Esophagus squamous epithelium (tissue), 5 donors: ENCODE measurements at places on chromosomes 7 and 10.

DNA sequence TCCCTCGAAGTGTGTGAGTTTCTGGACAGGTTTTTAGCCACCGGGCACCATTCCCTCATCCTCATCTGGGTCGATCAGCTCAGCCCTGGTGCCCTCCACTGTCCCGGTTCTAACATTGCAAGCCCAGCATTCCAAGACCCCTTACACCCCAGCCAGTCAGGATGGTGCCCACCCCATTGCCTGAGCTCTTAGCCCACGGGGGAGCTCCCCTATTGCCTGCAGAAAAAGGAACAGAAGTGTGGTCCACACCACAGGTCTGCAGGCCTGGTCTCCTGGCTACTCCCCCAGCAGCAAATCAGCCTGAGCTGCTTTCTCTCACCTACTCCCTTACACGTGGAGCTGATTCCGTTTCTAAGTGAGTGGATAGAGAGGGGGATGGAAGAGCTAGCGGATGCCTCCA is 4.8 kb downstream of the CALML5 start:
- DNase-seq: no peak

- DNase-seq: no peak
These were observed 138.0 kb downstream of the LHPP start for GRCh38 chr10:124599588-124600050.

- no peak for DNase-seq
These were observed 15.6 kb upstream of the LRRC17 start for GRCh38 chr7:102897211-102897631.

GRCh38 chr7:20393021-20393610 is 62.4 kb downstream of the ITGB8 start:
- DNase-seq: no peak

DNA sequence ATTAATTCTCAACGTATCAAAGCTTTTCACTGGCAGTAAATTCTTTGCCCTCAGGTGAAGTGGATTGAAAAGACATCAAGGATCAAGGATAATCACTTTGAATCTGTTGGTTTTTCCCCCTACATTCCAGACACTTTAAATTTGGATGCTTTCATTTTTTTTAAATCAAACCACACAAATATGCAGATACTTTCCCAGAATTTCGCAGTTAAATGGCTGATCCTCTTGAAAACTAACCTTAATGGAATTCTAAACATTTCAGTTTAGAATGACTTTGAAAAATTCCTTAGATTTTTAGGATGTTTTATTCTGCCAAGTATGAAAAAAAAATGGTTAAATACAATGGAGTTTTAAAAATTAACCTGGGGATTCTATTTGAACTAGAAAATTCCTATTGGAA is 325.9 kb downstream of the GFRA1 start:
- no peak for DNase-seq

DNA sequence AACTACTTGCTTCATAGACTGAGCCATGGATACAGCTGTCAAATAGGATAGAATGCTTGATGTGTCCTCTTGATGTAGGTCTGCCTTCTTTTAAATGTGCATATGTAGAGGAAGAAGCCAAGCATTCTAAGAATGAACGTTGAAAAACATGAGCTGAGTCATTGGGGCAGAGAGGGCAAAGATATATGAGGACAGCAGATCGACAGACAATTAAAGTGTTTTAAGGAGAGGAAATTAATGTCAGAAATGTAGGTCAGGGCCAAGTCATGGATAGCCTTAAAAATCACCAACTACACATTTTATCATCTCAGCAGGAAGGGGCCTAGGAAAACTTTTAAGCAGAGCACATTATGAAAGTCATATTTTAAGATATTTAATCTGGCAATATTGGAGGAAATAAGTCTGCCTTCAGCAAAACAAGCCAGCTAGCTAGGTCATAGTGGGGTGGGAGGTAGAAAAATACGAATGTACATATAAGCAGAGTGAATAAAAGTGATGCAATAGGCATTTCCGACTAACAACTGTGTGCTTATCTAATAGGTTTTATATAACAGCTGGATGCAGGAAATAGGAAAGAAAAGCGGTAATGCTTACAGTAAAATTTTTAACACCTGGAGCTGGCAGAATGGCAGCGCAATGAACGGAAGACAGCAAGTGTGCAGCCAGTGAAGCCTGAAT is 638.3 kb upstream of the TPK1 start:
- no peak for DNase-seq

- DNase-seq: no peak
These were observed 40.4 kb upstream of the ABCB5 start for GRCh38 chr7:20574784-20575720.

DNA sequence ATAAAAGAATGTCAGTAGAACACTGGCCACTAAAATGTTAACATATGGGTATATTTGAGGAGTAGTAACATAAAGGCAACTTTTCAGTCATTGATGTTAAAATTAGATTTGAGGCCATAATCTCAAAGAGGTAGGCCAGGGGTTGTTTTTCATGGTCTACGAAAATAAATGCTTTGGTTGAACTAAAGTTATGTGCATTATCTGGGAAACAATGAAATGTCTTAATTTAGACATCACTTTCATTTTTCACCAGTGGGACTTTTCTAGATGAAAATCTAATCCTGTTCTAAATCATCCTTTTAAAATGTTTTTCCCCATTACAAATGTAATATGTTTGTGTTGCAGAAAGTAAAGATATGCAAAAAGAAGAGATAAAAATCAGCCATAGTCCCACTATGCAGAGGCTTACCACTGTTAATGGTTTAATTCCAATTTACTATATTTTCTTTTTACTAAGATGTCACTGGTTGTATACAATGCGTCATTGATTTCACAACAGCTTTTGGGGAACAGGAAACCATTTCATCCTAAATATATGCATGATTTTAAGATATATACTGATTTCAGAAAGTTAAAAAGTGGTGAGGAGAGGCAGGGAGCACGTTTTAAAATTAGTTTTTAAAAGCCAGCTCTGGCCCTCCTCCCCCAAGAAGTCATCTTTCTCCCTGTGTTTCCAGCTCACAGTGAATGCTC is 64.3 kb downstream of the ARID5B start:
- DNase-seq: no peak

DNA sequence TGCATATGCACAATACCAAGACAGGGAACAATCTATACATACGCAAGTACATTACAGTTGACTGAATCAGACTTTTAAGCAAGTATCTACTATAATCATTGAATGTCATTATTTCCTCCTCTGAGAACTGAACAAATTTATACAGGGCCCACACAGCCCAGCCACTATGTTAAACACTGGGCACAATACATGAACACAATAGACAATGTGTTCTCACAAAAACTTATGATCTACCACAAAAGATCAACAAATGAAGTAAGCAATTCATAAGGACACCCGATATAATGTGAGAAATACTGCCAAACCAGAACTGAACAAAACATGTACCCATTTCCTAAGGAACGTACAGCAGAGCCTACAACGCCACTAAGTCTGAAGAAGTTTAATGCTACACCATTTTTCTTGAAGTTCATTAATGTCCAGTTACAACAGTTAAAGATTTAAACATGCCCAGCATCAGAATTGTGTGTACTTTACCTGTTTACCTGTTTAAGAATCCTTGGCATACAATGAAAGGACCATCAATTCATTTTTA is 31.5 kb downstream of the SHTN1 start:
- DNase-seq: no peak

GRCh38 chr7:152014722-152015121 is 10.8 kb upstream of the GALNT11 start:
- no peak for DNase-seq

DNA sequence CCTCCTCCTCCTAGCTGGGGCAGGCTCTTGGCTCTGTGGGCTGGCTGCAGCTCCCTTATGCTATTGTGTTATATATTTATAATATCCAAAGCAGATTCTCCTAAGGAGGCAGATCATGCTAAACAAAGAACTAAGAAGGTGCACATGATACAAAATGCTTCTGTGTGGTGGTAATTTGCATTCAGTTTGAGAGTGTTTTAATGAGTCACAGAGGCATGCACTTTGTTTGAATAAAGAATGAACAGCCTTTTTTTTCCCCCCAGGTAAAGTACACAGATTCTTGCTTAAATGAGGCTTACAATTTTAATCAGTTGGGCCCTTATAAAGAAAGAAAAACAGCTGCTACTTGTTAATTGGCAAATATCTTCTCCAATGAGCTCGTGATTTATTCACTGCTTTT is 95.0 kb downstream of the FANK1 start:
- DNase-seq: no peak

- no peak for DNase-seq
These were observed 45.5 kb downstream of the NRAP start for GRCh38 chr10:113618338-113618737.

DNA sequence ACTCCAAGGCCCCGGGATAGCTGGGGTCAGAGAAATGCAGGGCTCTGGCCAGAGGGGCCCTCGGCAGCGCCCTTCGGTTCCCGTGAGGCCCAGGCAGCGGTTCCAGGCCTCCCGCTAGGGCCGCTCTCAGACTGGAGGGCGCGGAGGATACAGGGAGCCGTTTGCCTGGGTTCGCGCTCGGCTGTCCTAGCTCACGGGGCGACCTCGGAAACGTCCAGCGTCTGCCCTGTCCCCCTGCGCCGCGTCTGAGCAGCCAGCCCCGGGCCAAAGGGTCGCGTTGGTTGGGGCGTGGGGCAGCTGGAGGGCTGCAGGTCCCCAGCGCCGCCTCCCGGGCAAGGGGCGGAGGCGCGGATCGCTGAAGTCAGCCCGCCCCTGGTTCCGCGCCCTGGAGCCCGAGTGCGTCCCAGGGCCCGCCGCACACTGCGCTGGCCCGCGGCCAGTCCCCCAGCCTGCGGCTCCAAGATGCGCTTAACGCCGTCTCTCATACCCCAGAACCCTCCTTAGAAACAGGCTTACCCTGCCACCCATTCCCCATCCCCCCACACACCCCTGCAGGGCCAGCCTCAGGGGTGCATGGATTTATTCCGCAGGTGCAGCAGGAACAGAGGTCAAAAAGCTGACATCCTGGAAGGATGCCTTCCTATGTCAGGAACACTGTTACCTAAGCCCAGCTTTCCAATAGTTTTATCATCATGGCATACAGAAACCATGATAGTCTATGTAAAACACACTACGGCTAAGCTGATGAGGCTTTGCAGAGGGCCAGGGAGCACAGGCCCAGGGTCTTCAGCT is 22.1 kb upstream of the OPN4 start:
- no peak for DNase-seq

GRCh38 chr7:16940776-16941175 is 59.0 kb upstream of the AGR3 start:
- no peak for DNase-seq

GRCh38 chr10:112045938-112046337 is 137.6 kb downstream of the GPAM start:
- DNase-seq: no peak

- DNase-seq: no peak
These were observed 62.5 kb downstream of the NKX6-2 start for GRCh38 chr10:132723330-132723970.

DNA sequence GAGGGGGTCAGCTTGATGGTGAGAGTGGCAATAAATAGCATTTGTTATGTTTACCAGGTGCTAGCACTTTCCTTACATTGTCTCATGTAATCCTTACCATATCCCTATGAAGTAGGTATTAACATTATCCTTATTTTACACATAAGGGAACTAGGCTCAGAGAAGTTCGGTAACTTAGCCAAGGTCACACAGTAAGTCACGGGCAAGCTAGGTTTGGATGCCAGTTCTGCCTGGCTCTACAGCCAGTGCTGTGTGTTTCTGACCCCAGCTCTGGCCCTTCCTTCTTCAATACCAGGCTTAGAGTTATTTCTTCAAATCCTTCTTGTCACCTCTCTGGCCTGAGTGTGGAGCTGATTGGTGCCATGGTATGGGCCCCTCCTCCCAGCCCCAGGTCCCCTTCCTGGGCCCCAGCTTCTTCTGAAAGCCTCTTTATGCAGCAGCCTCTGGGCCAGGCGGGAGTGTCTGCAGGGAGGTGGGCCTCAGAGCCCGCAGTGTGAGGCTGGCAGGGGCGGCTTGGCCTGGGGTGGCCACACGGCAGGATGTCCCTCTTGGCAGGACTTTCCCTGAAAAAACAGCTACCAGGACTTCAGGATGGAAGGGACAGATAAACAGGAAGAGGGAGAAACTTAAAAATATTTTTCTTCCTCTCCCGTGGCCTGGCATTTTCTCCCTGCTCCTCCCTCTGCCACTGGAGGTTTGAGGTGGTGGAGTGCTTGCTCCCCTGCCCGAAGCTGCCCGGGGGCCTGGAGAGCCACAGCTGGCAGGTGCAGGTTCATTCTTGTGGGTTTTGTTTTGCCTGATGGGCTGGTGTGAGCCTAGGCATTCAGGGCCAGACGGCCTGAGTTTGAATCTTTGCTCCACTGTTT is 20.6 kb downstream of the PALD1 start:
- no peak for DNase-seq

GRCh38 chr7:150381785-150382122 is 2.6 kb downstream of the ZNF775 start:
- DNase-seq: no peak

- no peak for DNase-seq
These were observed 191.4 kb downstream of the KLF6 start for GRCh38 chr10:3593611-3594010.

DNA sequence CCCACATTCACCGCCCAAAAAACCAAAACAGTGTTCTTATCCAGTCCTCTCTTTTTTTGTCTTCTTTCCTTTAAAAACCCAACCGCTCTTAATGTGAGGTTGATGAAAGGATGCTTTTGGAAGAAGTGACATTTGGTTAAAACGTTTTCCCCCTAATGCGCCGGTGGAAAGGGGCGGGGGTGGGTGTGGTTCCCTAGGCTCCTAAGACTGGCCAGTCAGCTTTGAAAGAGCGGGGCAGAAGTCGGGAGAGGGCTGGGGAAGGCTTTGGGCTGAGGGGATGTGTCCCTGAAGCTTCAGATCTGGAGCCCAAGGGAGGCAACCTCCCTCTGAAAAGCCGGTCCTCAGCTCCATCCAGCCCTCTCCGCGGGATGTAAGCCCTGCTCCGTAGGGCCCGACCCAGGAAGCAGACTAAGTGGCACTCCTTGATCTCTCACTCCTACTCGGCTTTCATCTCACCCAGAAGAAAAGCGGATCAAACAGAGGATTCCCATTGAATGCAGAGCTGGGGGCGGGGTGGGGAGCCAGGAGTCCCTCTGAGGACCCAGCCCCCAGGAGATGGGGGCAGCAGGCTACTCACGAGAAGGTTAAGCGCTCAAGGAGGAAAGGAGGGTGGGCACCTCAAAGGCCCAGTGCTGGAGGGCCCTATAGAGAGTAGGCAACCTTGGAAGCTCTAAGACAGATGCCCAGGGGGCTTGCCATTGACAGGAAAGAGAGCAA is 2.4 kb upstream of the EVX1 start:
- DNase-seq: no peak

GRCh38 chr7:148962440-148962822 is 65.9 kb downstream of the PDIA4 start:
- DNase-seq: no peak

GRCh38 chr10:48442090-48442808 is 135.8 kb downstream of the MAPK8 start:
- DNase-seq: no peak

GRCh38 chr7:72446591-72447462 is 34.7 kb upstream of the CALN1 start:
- DNase-seq: no peak

GRCh38 chr7:156002362-156003066 is 190.3 kb upstream of the SHH start:
- DNase-seq: no peak
